ENCODE measurements at places on chromosomes 11 and 22.
A peak's percentile ranks its signal among the peaks of the same experiment; 100 is the strongest.

- DNase-seq: no peak
These were observed 25.1 kb downstream of the GLB1L2 start for GRCh38 chr11:134356656-134357544.

GRCh38 chr22:42385696-42386095 is 46.5 kb downstream of the NFAM1 start:
- no peak for DNase-seq

- no peak for DNase-seq
These were observed 10.2 kb downstream of the PACS1 start for GRCh38 chr11:66080055-66080817.

GRCh38 chr22:41772645-41773044 is 27.8 kb upstream of the CCDC134 start:
- DNase-seq: no peak

GRCh38 chr11:2449548-2450320 is 4.9 kb downstream of the KCNQ1 start:
- no peak for DNase-seq

GRCh38 chr22:48749555-48750227 is 1078.0 kb downstream of the BRD1 start:
- DNase-seq: no peak

DNA sequence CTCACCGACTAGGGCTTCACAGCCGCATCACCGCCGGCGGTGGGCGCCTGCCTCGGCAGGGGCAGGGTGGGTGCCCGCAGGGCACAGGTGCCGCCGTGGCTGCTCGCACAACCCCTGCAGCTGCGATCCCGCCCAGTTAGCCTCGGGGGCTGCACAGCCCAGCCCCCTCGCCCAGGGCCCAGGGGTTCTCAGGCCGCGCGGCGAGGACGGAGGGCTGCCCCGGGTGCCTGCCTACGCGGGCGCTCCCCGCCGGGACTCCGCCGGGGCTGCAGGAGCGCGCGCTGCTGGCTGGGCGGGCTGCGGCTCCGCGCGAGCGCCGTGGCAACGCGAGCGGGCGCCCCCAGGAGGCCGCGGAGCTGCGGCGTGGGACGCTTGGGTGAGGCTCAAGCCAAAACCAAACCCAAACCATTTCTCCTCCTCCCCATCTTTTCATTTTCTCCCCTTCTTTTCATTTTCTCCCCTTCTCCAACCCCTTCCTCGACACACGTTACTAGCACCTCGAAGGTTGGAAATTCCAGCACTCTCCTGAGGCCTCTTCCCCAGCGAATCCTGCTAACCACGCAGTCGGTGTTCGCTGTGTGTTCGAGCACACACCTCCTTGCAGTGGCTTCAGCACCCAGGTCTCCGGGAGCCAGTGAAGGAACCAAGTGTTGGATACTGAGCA is at the start of gene MICAL3:
Gene MICAL3, minus strand, starts transcription at position 286 of the 664 bp plus-strand sequence. CDS start 117,749 bp downstream, outside the sequence.
- peak; percentile 88 for DNase-seq

DNA sequence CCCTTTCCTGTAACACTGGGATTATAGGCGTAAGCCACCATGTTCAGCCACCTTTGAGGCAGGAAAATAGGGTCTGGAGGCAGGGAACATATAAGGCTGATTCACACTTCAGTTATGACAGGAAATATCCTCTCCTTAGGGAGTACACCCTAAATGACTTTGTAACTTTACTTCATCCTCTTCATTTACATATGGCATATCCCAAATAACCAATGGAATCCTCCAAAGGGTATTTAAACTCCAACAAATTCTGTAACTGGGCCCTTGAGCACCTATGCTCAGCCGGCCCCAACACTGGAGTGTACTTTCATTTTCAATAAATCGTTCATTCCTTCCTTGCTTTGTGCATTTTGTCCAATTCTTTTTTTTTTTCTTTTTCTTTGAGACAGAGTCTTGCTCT is 1.6 kb upstream of the KAT5 start:
- no peak for DNase-seq

- DNase-seq: peak; percentile 12
These were observed 10.8 kb upstream of the LDHA start for GRCh38 chr11:18383388-18384156.

- DNase-seq: peak; percentile 16
These were observed 64.9 kb downstream of the NAV2 start for GRCh38 chr11:19777377-19778102.

DNA sequence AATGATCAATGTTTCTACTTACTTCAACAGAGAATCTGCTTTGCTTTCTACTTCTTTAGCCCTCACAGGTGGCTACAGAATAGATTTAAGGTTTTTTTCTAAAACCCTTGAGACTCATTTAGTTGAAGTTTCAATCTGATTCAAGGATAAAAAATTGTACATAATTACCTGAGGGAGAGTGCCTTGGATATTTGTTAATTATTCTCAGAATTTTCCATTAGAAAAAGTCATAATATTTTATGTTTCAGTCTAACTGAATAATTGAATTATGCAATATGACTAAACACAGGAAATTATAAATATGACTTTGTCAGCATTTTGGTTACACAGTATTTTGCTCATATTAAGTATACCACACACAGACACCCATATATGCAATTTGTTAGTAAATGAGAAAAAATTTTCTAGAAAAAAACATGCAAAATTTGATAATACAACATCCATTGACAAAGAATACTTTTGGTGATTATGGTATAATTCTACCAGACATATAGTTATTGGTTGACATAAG is at the start of gene OR8J3:
Gene OR8J3, minus strand, starts transcription at position 51 of the 511 bp plus-strand sequence. CDS start 2,483 bp downstream, outside the sequence.
- no peak for DNase-seq

GRCh38 chr22:28933321-28933720 is 49.9 kb downstream of the ZNRF3 start:
- DNase-seq: no peak

DNA sequence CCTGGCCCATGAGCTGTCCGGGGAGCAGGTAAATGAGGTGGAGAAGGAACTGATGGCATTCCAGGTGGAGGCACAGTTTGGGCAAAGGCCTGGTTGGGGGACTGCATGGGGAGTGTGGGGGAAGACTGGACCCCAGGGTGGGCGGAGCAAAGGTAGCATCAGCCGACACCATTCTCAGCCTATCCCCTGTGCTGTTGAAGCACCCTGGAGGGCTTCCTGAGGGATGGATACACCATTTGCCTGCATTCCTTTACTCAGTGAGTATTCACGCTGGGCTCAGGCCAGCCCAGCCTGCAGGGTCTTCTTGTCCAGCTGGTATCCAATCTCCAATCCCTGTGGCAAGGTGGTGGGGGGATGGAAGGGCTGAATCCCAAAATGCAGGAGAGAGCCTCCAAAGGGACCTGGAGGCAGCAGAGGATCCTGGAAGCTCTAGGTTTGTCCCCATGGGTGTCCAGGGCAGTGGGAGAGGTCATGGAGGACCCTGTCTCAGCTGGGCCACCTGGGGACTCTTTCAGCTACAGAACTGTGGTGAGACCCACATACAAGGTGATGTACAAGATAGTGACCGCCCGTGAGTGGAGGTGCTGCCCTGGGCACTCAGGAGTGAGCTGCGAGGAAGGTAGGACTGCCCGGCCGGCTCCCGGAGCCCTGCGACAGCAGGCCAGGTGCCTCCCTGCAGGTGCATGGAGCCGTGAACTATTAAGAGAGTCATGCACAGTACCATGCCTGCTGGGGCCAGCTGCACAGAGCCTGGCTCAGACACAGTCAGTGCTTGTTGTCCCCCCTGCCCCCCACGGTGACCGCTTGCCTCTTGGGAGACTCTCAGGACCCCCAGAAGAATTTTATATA is 9.5 kb downstream of the EMID1 start:
- no peak for DNase-seq

DNA sequence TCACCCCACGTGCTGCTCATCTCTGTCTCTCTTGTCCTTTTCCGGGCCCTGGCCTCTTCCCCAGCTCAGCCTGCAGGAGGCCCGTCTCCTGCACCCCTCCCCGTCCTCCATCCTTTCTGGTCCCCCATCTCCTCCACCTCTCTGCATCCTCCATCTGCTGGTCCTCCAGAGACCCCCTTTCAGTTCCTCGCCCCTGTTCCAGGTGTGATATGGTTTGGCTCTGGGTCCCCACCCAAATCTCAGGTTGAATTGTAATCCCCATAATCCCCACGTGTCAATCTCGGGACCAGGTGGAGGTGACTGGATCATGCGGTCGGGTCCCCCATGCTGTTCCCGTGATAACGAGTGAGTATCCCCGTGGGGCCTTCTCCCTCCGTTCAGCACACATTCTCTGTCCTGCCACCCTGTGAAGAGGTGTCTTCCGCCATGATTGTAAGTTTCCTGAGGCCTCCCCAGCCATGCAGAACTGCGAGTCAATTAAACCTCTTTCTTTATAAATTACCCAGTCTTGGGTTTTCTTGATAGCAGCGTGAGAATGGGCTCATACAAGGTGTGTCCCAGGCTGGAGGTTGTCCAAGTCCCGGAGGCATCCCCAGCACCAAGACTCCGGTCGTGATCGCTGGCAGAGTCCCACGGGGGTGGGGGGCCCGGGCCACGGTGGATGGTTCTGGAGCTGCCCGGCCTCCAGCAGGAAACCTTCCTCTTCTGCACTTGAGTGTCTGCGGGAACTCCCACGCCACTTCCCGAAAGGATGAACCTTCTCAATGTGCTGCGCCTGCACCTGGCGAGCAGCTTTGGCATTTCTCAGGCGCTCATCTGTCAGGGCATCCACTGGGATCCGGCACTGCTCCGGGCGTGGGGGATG is 29.0 kb upstream of the TOLLIP start:
- DNase-seq: no peak

- DNase-seq: no peak
These were observed 164.0 kb upstream of the RASSF10 start for GRCh38 chr11:12845163-12845562.

DNA sequence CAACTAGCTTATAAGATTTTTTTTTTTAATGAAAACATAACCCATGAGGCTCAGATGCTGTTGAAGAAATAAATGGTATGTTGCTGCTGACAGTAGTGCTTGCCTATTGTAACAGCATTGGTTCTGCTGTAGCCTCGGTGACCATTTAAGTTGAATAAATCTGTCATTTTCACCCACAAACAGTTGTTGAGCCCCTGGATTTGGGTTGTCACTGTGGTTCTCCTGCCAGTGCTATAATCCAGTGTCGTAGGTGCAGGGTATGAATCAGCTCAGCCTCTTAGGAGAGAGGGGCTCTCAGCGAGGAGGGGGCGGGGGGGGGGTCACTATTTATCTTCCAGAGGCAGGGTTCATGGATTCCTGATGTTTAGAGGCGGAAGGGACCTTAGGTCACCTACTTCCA is 49.9 kb upstream of the HORMAD2 start:
- no peak for DNase-seq

GRCh38 chr22:42725606-42726355 is 5.1 kb upstream of the A4GALT start:
- DNase-seq: no peak

- no peak for DNase-seq
These were observed 22.0 kb upstream of the MYRF start for GRCh38 chr11:61730240-61730994.

- no peak for DNase-seq
These were observed 15.6 kb downstream of the DCUN1D5 start for GRCh38 chr11:103076361-103076760.

GRCh38 chr11:41413843-41414242 is 45.6 kb downstream of the LRRC4C start:
- DNase-seq: no peak

DNA sequence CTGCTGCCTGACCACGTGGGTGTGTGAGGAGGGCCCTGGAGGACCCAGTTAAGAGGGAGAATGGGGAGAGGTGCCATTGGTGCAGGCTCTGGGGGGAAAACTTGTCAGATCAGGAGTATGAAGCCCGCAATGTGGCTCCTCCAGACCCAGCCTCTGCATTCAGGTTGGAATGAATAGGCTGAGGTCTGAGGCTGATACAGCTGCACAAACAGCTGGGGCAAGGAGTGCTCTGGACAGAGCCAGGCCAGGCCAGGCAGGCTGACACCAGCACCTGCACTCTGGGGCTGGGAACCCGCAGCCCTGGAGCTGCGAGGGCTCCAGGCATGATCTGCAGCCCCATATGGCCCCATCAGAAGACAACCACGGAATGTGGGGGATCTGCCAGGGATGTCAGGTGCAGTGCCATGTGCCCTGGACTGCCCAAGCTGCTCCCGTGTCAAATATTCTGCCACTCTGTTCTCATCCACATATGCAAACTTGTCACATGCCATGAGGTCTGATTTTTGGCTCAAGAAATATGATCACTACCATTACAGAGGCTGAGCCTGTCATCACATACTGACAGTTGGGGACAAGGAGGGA is 27.2 kb upstream of the KCNJ11 start:
- DNase-seq: no peak

- no peak for DNase-seq
These were observed 45.4 kb upstream of the ANO3 start for GRCh38 chr11:26286472-26287066.

DNA sequence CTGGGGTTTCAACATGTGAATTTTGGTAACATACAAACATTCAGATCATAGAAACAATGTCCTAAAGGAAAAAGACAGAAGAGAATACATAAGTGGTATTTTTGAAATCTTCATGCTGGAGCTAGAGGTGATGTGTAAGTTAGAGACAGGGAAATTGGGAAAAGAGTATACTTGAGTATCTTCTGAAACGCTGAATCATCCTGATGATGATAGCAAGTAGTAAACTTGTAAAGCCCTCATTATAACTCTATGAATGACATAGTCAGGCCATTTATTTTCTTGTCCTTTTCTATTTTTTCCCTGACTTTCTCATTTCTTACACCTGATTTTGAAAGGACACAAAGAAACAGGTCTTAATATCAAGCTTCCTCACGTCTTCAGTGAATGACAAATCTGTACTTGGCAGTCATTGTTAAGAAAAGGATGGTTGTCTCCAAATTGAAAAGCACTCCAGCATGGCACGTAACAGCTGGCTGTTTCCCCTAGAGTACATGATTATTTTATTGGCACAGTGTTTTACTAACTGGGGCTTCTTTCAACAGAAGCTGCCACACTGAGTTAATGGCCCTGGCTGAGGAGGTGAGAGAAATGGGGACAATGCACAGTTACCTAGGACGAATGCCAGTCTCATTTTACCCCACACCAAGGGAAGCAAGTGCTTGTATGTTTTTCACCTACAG is 140.7 kb upstream of the CTSC start:
- no peak for DNase-seq

- no peak for DNase-seq
These were observed 75.4 kb downstream of the ME3 start for GRCh38 chr11:86596861-86597586.

DNA sequence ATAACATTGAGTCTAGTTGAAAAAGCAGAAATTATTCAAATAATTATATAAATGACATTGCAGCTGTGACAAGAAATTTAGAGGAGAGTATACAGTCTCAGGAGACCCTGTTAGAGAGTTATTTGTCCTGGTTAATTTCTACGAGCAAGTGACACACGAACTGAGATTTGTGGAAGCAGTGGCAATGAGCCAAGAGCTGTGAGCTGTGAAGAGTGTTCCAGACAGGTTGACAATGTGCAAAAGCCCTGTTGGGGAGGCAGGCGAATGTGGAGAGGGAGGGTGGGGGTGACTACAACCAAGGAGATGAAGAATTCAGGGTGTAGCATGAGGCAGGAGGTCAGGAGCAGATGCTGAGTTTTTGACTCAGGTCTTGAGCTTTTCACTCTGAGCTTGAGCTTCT is 620.2 kb upstream of the TENM4 start:
- no peak for DNase-seq

- DNase-seq: no peak
These were observed 48.7 kb downstream of the FDX1 start for GRCh38 chr11:110478410-110478809.
